H1 (cell line): ENCODE measurements at places on chromosomes 5 and 9. TPM values are rescaled to one million over a fixed set of nuclear protein-coding genes. Genes with fewer than 3 reads are reported as not detected.

CEP78 gene
- total RNA-seq = 38.7 and 40.9 TPM in 2 replicates

PRR7 gene
- total RNA-seq = 8.0 and 8.6 TPM in 2 replicates

PCDHGA1 gene
- 0.84 and 0.89 TPM in 2 replicates for total RNA-seq

CSNK1G3 gene
- 54.8 and 58.9 TPM in 2 replicates for total RNA-seq

OBP2B gene
- not detected in 2 replicates for total RNA-seq

WDR31 gene
- 0.28 and 0.40 TPM in 2 replicates for total RNA-seq

CCDC192 gene
- 0.61 and 0.63 TPM in 2 replicates for total RNA-seq

ACTBL2 gene
- total RNA-seq = not detected in 2 replicates

GRCh38 chr9:88433583-88434255 lies 45.5 kb downstream of the SPIN1 start:
- DNase-seq = no peak

DNA sequence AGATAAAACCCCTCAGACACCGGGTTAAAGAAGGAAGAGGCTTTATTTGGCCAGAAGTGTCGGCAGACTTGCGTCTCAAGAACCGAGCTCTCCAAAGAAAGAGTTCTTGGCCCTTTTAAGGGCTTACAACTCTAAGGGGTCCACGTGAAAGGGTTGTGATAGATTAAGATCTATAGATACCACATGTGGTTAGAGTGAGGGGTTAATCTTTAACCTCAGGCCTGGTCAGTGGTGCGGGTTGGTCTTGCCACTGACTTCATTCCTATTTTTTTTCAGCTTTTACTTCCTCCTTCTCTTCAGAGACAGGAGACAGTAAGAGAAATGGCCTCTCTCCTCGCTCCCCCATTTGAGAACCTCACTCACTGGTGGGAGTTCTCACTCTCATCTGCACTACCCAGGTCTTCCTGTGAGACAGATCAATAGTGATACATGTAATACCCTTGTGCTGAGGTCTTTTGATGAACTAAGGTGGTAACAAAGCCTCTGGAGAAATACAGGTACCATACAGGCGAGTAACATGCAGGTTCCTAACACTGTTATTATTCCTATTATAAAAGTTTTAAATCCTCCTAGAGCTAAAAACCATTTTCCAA lies 52.4 kb upstream of the COX7C start:
- DNase-seq = no peak

DNA sequence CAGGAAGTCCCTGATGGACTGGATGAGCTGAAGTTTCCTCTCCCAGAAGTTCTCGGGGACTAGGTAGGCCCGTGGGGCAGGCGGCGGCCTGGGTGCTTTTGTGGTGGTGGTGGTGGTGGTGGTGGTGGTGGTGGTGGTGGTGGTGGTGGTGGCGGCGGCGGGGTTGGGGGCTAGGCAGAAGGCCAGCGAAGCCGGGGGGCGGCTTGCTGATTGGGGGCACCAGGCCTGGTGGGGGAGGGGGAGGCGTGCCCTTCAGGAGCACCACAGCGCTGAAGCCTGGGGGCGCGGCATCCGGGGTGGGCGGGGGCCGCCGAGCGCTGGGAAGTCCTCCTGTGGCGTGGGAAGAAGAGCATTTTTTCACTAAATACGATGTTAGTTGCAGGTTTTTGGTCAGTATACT lies 26.9 kb downstream of the SPATA31C1 start:
- DNase-seq = no peak

DNA sequence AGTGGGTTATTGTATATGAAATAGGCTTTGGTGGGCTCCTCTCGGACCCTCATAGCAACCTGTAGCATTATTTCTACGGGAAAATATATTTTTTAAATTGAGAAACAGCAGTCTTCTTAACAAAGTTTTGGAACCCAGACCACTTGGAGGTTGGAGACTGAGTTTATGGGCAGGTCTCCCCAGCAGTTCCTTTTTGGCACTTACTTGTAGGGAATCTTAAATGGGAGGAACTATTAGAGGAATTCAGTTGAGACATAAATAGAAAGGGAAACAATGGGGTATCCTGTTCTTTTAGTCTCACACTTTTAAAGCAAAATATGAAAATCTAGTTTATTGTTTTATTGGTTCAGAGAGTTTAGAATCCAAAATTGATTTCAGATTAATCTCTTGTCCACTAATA lies 111.5 kb downstream of the TRIO start:
- no peak for DNase-seq

- no peak for DNase-seq
Observed at GRCh38 chr5:178564811-178565550, 25.2 kb downstream of the COL23A1 start.

GRCh38 chr5:2904399-2904798 lies 152.9 kb upstream of the IRX2 start:
- DNase-seq = peak; percentile 44

DNA sequence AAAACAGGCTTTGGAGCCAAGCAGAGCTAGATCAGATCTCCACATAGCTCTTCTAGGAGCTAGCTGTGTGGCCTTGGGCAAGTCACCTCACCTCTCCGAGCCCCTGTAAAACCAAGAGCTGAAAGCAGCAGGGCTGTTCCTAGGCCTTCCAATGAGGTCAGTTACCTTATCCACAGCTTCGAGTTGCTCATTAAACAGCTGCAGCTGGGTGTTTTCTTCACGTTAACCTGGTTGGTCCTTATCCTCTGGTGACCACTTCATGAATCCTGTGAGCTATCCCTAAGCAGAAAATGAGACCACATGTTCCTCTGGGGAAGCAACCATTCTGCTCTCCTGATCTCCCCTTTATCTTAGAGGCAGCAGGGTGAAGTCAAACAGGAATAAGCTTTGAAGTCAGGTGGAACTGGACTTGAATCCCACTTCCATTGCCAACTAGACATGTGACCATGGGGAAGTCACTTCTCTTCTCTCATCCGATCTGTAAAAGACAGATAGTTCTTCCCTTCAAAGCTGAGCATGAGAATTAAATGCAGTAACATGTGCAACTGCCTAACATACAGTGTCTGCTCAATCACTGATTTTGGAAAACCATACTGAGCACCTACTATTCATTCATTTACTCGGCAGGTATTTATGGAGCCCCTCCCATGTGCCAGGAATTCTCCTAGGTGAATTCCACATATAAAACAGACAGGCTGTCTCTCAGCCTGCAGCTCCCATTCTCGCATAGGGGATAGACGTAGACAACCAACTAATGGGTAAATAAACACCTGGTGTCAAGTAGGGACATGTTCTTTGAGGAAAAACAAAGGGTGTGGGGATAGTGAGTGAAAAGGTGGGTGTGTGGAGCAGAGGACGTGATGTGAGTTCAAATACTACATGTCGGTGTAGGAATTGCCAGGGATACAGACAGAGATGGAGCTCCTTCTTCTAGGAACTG lies 111.7 kb upstream of the BOD1 start:
- DNase-seq = no peak

DNA sequence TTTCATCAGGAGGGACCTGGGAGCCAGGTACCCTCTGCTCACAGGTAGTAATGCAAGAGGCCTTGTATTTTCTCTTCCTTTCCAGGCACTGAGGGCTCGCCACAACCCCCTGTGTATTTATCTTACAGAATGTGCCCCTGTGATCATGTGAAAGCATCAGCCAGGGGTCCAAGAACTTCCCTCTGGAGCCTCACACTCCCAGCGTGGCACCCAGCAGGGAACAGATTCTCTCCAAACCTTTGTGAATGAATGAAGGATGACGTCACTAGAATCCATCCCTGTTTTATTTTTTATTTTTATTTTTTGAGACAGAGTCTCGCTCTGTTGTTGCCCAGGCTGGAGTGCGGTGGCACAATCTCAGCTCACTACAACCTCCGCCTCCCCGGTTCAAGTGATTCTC lies 107.3 kb upstream of the IER5L start:
- no peak for DNase-seq

- no peak for DNase-seq
Observed at GRCh38 chr5:14316471-14316870, 173.3 kb downstream of the TRIO start.

- no peak for DNase-seq
Observed at GRCh38 chr5:156475182-156476157, 148.5 kb downstream of the SGCD start.

DNA sequence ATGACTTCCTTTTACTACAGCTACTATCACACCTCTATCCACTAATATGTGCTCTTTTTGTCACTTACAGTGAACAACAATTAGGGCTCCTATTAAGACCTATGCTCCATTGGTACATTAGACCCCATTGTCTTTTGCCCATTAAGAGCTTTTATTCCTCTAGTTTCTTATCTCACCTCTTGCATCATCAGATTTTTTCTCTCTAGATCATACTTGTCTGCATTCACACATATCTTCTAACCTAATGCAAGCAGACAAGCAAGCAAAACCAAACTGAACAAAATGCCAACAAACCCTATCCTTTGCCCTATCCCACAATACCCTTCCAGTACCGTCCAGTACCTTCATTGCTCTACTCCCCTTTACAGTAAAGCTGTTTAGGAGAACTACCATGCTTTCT lies 10.1 kb upstream of the RBM27 start:
- DNase-seq = no peak

- DNase-seq = no peak
Observed at GRCh38 chr9:20623021-20623747, 885 bp upstream of the MLLT3 start.

- DNase-seq = no peak
Observed at GRCh38 chr5:107243220-107243579, 427.5 kb downstream of the EFNA5 start.

GRCh38 chr5:157978061-157978460 lies 119.1 kb upstream of the CLINT1 start:
- no peak for DNase-seq

DNA sequence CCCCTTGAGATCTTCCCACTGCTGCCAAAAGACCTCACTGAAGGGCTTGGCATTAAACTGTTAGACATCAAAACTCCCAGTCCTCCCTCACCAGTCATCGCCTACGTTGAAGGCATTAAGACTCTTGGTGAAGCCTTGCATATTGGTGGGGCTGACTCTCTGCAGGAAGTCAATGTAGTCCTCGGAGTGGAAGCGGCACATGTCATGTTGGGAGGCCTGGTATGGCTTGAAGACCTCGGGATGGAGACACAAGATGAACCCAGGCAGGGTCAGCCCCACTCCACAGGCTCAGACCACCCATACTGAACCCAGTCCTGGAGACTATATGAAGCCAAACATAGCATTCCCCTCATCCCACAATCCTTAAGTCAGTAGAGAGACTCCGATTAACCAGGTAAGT lies 1.9 kb downstream of the HDAC3 start:
- no peak for DNase-seq

- peak; percentile 43 for DNase-seq
Observed at GRCh38 chr5:134509308-134510040, 16.0 kb upstream of the JADE2 start.

DNA sequence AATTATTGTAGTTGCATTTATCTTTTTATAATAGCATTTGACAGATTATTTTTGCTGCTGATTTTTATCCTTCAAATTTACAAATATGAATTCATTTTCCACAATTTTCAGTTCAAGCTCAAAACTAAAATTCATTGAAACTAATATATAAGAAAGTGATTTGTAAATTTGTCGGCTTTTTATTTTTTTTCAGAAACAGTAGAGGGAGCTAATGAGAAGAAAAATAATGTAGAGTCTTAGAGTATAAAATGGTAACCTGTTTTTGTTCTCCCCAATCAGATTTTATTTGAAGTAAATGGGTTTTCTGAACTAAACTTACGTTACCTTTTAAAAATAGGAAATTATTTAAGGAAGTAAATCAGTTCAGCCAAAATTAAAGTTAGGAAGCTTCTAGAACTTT lies 19.2 kb downstream of the PRRC1 start:
- no peak for DNase-seq
